Hippocampal formation (tissue), 2 donors: ENCODE measurements at places on chromosomes 4 and X.

- DNase-seq, result no peak
These were observed 54.0 kb upstream of the LDB2 start for GRCh38 chr4:16952462-16952871.

DNA sequence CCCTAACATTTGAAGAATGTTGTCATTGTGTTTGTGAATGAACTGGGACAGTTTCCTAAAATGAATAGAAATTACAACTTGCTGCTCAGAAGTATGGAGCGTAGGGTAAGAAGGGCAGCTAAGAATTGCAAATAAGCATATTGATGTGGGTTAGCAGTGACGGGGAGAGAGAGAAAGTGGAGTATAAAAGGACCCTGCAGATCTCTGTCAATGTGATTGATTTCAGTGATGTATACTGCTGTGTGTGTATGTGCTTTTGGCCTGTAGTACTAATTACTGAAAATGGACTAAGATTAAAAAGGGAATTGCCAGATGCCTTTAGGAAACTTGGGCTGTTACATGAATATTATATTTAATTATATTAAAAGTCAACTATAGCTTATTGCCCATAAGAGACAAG, 7.8 kb upstream of the MFAP3L start:
- no peak for DNase-seq

DNA sequence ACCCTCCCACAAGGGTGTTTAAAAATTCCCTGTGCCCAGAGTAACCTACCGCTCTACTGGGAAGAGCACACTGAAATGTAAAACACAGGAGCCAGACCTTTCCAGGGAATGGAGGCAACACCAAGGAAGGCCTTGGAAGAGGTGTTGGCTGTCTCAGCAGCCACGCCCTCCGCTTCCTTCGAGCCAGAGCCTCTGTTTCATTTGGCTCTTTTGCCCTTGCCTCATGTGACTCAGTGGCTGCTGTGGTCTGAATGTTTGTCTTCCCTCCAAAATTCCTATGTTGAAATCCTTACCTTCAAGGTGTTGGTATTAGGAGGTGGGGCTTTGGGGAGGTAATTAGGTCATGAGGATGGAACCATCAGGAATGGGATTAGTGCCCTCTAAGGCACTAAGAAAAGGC, 11.3 kb downstream of the SCD5 start:
- DNase-seq, result no peak

DNA sequence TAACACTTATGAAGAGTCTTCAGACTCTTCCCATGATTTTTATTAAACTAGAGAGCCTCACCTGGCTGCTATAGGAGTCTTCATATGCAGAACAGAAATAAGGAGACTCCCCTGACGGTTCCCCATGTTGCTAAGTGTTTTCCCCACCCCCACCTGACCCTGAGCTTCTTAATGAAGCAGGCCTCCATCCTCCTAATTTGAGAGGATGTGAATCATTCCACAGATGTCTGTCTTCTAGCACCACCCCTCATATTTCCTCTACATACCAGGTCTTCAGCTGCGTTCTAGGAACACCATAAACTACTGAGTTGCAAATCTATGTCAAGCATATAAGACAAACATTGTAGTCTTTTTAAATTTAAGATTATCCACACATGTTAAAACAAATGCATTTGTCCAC, 36.9 kb downstream of the RP2 start:
- no peak for DNase-seq

DNA sequence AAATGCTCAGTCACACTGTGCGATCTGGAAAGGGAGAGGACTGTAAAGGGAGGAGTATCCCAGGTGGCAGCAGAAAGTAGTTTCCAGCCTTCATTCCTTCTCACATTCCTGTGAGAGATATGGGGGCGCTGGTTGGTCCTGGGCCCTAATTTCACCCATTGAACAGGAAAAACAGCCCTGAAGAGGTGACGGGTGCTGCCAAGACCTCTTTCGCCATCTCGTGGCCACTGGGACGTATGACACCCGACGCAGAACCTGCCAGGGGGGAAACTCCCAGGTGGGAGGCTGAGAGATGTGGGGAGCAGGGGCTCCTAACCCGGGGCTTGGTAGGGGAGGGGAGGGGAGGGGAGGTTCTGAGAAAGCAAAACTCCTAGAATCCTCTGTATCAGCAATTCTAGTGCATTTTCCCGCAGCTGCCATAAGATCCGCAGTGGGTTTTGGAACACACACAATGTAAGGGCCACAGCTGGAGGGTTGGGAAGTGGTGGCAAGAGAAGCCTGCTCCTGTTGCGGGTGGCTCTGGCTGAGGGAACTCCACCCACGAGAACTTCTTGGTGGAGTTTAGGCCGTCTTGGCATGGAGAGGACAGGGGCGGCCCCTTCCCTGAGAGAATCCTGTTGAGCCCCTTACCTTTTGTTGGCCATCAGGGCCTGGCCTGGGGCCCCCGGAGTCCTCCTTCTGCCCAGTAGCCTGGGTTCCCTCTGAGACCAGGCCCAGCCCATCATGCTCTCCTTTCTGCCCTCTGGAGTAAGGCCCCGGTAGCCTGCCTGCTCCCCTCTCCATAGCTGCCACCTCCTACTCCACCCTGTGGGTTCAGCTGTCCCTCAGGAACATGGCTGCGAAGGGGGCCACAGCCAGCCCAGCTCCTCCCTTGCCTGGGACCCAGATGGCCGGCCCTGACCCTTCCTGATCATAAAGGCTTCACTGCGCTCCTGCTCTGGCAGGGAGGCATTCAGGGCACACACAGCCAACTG, 134.1 kb downstream of the OR13H1 start:
- peak; percentile 0 for DNase-seq

DNA sequence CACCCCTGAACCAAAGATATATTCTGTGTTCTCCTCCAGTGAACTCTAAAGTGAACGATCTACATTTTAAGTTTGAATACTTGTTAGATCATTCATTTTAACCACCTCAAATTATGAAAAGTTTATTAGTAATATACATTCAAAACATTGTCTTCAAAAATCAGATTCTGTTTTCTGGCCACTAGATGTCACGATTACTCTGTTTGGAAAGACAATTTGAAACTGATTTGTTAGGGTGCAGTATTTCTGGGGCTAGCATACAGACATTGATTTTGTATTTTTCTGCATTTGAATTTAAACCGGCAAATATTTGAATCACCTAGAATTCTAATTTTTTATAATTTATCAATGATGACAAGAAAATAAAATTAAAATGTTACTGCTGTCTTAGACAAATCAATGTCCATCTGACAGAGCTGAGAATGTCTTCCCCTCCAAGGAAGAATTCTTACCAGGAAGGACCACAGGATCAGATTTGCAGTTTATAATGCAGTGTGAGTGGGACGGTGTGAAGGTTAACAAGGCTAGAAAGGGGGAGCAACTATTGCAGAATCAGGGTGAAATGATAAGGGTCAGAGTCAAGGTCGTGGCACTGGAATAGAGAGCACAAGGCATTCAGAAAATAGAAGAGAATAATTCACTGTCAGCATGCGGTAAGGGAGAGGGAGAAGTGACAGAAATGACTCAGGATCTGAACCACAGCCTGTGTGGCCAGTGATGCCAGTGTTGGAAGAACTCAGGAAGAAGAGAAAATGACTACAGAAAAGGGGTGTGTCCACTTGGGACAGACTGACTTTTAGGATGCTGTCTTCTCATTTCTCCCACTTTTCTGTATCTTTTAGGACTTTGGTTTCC, 91.6 kb downstream of the ANXA10 start:
- peak; percentile 1 for DNase-seq

DNA sequence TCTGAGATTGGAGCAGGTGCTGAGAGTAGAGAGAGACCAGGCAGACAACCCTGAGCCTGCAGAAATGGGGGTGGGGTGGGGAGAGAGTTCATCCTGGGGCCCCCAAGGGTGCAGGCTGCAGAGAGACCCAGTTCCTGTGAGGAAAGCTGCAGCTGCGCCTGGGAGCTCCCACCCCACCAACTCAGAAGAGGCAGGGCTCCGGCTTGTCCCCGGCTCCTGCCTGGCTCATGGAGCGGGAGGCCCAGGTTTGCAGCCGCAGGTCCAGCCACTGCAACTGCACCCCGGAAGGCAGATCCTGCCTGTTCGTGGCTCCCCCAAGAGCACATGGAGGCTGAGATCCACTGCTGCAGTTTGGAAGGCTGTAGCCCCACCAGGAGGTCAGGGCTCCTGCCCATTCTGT, 44.2 kb upstream of the DGKK start:
- no peak for DNase-seq

DNA sequence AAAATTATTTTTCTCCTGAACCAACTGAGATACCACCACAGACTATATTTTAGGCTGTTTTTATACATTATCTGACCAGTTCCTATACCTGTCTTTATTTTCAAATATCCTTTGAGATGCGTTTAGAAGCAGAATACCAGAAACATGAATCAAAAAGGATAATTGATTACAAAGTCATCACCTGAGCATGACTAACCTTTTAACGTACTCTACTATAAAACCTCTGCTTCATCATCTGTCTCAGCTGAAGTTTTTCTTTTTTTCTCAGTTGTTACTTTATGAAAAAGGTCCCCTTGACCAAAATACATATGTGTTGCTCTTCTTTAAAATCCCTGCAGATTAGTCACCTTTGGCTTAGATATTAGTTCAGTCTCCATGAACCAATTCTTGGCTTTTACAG, 109.8 kb downstream of the AMMECR1 start:
- no peak for DNase-seq

DNA sequence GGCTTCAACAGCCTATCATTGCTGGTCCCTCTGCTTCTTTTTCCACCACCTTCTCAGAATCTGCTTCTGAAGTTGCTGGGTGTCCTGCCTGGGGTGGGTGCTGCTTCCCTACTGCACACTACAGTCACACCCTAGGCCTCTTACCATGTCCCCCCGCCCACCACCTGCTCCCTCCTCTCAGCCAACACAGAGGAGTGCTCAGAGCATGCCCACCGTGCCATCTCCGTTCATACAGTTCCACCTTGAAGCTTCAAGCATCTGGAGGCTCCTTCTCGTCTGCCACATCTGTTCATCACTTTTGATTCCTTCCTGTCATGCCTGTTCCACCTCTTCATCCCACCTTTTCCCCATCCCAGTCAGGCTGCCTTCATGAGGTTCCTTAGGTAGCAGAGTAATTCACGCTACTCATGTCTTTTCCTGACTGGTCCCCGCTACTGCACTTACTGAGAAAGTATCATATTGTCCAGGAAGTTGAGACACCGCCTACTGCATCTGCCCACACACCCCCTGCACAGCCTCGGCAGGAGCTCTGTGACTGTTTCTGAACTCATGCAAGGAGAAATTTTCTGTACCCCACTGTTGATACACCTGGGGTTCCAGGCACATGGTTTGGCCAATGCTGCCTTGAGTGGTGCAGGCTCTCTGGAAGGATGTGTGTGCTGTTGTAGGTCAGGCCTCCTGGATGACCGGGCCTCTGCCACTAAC, 39.5 kb downstream of the HADH start:
- DNase-seq, result no peak

- no peak for DNase-seq
These were observed 54.3 kb upstream of the PUDP start for GRCh38 chrX:7202206-7202605.

- no peak for DNase-seq
These were observed 504.6 kb downstream of the IQCM start for GRCh38 chr4:149311076-149311475.
